Posterior vena cava (tissue), 2 donors: ENCODE measurements at places on chromosomes 11 and 22. TPM values are rescaled to one million over a fixed set of nuclear protein-coding genes. Genes with fewer than 3 reads are reported as not detected.

The KDM4D gene
- 0.71 TPM for total RNA-seq

The CARS1 gene
- total RNA-seq, result 44.2 TPM

The ACRV1 gene
- not detected for total RNA-seq

The PGAP2 gene
- 9.2 TPM for total RNA-seq

The TMEM86A gene
- total RNA-seq, result 2.2 TPM

The FOLR2 gene
- total RNA-seq, result 16.2 TPM

The SLC35E4 gene
- total RNA-seq, result 7.8 TPM

The GAL3ST1 gene
- 1.3 TPM for total RNA-seq

The GGTLC2 gene
- not detected for total RNA-seq

The VSTM5 gene
- 0.10 TPM for total RNA-seq

The IFTAP gene
- total RNA-seq, result 14.7 TPM

The ZNF214 gene
- total RNA-seq, result 1.0 TPM

The NRIP3 gene
- 3.1 TPM for total RNA-seq

The CCDC134 gene
- 5.1 TPM for total RNA-seq

The SCN3B gene
- total RNA-seq, result 1.5 TPM

The MRPL11 gene
- 36.5 TPM for total RNA-seq

The OR6T1 gene
- total RNA-seq, result not detected

The C1QTNF4 gene
- total RNA-seq, result 2.0 TPM

The PLCB3 gene
- 28.3 TPM for total RNA-seq

The OR4C16 gene
- not detected for total RNA-seq

The SPDYC gene
- total RNA-seq, result not detected

The GLYAT gene
- total RNA-seq, result not detected
